ENCODE measurements at places on chromosomes 3 and 15.

- no peak for DNase-seq
Observed at GRCh38 chr15:32091505-32092380, 61.4 kb downstream of the CHRNA7 start.

DNA sequence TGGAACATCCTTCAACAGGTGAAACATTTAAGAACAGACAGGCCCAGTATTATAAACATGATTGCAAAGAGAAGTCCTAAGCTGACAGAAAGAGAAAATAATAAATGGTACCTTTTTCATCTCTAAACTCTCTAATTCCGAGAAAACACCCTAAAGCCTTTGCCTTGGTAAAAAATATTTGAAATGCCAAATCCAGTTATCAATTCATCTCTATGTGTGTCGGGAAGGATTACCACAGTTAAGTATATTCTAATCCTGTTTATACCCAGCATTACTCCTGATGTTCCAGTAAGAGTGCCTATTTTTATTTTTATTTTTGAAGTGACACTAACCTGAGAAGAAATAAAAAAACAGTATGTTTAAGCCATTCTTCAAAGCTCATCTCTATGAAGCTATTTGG is 219.3 kb upstream of the NANOGP8 start:
- DNase-seq, result no peak

DNA sequence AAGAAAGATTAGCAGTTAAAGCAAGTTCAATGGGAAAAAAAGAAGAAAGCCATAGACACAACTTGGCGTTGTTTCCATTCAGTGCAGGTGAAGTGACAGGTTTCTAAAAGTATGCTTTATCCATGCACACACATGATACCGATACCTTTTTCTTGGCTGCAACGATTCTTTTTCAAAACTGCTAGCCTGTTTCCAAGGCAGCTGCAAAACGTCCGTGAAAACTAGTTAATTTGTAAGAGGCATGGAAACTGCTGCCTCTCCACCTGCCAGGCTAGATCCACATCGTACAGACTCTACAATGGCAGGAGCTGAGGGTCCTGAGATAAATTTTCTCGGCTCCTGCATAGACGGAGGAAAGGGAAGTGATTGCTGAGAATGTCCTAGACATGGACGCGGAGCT is 128.9 kb upstream of the ICE2 start:
- DNase-seq, result no peak

- DNase-seq, result no peak
Observed at GRCh38 chr3:138725116-138725515, 109.6 kb downstream of the PIK3CB start.

DNA sequence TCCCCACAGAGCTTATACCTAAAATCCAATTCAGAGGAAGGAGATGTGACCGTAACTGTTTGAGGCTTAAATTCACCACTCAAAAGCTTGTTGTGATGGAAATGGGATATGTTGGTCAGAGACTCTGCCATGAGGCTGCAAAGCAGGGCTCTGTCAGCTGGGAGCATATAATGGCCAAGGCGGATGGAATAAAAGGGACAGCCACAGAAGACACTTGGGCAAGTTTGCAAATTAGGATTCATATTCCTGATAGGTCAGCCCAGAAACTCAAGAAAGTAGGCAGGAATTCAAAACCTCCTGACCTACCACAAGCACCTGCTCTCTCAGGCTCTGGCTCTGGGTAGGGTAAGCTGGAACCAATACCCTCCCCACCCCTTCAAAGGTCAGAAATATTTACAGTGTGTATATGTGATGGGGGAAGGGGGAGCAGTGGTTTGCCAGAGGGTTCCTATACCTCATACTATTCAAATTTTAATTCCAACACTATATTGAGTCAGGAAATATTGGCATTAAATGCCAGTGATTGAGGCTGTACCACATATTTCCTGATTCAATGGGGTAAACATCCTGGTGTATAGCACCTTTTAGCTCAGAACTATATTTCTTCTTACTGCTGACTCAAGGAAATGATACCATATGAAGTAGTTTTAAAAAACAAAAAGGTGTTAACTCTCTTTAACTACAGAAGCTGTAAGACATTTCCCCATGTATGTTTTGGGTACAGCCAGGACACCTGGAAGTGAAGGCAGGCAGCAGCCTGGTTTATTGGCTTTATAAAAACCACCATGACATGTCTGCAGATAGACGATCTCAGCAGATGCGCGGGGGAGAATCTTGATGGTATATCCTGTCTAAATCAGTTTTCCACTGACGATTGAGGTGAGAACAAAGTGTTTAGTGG is 19.2 kb downstream of the FYCO1 start:
- peak; percentile 52 for DNase-seq

- no peak for DNase-seq
Observed at GRCh38 chr3:64390893-64391292, 165.6 kb upstream of the PRICKLE2 start.

DNA sequence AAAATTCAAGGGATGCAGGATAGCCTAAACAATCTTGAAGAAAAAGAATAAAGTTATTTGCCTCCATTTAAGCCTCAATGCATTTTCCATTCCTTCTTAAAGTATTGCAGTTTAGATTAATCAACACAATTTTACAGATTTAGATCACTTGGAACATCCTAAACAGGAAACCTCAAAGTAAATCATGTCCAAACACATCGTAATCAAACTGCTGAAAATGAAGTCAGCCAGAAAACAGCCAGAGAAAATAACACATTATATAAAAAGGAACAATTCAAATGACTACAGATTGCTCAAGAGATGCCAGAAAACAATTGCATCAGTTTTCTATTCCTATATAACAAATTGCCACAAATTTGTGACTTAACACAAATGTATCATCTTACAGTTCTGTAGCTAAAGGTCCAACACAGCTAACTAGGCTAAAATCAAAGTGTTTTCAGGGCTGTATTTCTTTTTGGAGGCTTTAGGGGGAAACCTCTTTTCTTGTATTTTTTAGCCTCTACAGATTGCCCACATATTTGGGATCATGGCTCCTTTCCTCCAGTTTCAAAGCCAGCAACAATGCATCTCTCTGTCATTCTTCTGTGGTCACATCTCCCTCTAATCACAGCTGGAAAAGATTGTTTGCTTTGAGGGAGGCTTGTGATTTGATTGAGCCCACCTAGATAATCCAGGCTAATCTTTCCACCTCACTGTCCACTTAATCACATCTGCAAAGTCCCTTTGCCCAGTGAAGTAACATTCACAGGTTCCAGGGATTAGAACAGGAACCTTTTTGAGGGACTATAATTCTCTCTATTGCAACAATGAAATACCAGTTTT is 543.3 kb upstream of the UBE2E2 start:
- DNase-seq, result no peak

- DNase-seq, result no peak
Observed at GRCh38 chr3:10546181-10546624, 40.8 kb upstream of the ATP2B2 start.

- DNase-seq, result no peak
Observed at GRCh38 chr15:80932513-80932815, 57.2 kb downstream of the MESD start.

Data from CD4-positive, alpha-beta T cell treated with Interleukin-2 at 100 ng/mL for 4 hours (primary cell).